GM12878 (cell line): ENCODE measurements at places on chromosomes 16 and 17.

DNA sequence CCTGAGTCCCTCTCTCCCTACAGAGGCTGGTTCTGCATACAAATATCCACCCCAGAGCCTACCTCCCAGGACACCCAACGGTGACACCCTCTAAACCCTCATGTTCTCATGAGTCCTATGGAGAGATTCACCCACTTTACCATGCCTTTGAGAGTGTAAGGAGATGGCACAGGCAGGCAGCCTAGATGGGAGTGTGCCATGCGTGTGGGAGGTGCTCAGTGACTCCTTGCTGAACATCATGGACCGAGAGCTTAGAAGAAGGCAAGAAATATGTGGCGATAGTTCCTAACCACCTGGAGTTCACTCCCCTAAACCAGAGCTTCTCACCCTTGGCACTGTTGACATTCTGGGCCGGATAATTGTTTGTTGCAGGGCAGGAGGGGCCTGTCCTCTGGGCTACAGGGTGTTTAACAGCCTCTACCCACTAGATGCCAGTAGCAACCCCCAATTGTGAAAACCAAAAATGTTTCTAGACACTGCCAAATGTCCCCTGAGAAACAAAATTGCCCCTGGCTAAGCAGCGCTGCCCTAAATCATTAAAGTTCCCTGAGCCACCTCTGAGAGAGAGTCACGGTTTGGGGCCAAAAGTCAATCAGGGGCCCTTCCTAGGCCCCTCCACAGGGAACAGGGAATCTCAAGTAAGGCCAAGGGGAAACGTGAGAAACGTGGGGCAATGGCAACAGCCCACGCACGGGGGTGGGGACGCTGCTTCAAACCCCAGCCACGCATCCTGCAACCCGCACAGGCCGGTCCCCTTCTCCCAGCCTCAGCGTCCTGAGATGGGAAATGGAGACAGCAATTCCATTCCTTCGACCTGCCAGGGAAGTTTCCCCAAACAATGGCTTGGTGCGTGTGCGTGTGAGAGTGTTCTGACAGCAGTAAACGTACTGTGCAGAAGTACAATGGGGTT is 66.8 kb downstream of the C16orf78 start:
- DNase-seq = no peak

- no peak for DNase-seq
Measured at GRCh38 chr17:34156401-34156740, 98.7 kb upstream of the CCL2 start.

- DNase-seq = no peak
Measured at GRCh38 chr17:32486111-32486700, 587 bp upstream of the CDK5R1 start.

GRCh38 chr17:13813347-13814240 is 211.9 kb upstream of the HS3ST3A1 start:
- no peak for DNase-seq

- DNase-seq = no peak
Measured at GRCh38 chr16:81466356-81466980, 21.9 kb downstream of the CMIP start.

- no peak for DNase-seq
Measured at GRCh38 chr16:72677662-72678447, 370.1 kb downstream of the ZFHX3 start.

GRCh38 chr16:56300891-56301850 is 109.9 kb downstream of the GNAO1 start:
- DNase-seq = no peak

DNA sequence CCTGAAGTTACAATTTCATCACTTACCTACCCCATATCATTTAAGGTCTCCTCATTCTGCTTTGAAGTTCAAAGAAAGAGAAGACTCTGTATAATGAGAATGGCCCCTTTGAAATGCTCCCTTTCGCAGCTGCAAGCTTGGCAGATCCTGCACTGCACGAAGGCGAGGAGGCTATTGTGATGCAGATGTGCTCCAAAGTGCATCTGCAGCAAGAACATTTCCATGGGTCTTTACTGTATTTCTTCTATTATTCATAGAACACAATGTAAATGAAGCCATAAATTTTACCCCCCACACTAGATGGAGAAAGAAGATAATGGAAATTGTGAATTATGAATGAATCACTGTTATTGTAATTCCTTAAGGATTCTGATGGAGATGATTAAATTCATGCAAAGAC is 178.7 kb downstream of the CHD9NB start:
- DNase-seq = no peak
